Stimulated activated CD8-positive, alpha-beta memory T cell treated with anti-CD3 and anti-CD28 coated beads, Interleukin-15, amount 100 ng/mL, for 48 hours (primary cell): ENCODE measurements at places on chromosomes 7 and 10.

- DNase-seq = no peak
These were observed 162.6 kb downstream of the MTERF1 start for GRCh38 chr7:91717681-91718470.

- DNase-seq = no peak
These were observed 10.0 kb upstream of the SERPINE1 start for GRCh38 chr7:101116898-101117297.

DNA sequence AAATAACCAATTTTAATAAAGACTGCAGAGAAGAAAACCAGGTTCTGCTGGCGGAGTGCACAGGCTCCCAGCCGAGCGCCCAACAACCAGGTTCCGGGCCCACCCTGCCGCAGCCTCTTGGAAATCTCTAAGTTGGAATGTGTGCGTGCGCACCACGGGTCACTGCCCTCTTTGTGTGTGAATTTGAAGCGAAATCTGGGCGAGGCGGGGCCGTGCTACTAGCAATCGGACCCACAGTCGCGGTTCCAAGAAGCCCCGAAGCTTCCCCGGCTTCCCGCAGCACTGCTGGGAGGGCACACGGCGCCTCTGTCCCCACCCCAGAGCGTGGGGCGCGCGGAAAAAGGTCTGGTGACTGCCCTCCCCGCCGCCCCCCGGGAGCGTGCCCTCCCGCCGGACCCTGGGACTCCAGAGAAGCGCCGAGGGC lies 666 bp upstream of the MAP3K8 start:
- DNase-seq = no peak

DNA sequence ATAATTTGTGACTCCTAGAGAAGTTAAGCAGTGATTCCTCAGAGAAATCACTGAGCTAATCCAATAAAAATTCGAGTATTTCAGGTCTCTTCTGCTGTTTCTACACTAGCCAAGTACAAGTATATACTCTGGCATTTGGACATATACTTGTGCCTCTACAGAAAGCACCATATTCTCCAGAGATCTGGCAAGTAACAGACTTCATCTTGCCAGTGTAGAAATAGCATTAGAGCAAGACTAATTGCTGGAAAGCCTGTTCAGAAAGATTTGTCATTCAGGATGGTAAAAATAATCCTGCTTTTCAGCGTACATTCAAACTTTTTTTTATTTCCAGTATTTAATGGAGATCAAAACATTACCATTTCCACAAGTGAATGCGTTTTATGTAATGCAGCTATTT lies 410.8 kb upstream of the ETV1 start:
- no peak for DNase-seq

DNA sequence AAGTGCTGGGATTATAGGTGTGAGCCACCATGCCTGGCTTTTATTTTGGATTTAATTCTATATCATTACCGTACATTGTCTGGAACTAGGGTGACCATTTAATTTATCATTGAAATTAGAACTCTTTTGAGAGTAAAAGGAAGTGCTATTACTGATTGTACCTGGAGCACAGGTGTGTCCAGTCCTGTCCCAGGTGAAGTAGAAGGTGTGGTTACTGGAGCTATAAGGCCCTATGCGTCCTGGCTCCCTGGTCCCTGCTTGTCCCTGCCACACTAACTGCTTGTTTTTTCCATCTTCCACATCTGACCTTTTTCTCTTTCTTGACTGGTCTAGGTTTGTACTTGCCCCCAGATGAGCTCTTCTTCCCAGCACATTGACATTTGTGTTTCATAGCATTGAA lies 147.0 kb downstream of the PPP1R9A start:
- DNase-seq = no peak

GRCh38 chr10:25048450-25048849 lies 32.0 kb downstream of the THNSL1 start:
- no peak for DNase-seq

DNA sequence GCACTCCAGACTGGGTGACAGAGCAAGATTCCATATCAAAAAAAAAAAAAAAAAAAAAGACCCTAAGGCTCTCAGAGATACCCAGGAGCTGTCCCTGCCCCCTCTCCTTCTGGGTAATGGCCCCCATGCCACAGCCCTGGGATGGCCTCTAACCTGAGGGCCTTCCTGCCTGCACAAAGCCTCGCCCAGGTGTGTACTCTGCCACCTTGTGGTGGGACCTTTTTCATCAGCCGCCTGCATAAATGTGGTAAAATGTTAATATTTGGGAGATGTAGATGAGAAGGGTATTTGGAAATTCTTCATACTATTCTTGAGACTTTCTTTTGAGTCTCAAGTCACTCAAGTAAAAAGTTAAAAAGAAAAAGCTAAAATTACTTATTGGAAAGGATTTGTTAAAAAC lies 46.3 kb upstream of the RNF216 start:
- no peak for DNase-seq

GRCh38 chr7:5625938-5626337 lies 155.5 kb downstream of the RNF216 start:
- no peak for DNase-seq

DNA sequence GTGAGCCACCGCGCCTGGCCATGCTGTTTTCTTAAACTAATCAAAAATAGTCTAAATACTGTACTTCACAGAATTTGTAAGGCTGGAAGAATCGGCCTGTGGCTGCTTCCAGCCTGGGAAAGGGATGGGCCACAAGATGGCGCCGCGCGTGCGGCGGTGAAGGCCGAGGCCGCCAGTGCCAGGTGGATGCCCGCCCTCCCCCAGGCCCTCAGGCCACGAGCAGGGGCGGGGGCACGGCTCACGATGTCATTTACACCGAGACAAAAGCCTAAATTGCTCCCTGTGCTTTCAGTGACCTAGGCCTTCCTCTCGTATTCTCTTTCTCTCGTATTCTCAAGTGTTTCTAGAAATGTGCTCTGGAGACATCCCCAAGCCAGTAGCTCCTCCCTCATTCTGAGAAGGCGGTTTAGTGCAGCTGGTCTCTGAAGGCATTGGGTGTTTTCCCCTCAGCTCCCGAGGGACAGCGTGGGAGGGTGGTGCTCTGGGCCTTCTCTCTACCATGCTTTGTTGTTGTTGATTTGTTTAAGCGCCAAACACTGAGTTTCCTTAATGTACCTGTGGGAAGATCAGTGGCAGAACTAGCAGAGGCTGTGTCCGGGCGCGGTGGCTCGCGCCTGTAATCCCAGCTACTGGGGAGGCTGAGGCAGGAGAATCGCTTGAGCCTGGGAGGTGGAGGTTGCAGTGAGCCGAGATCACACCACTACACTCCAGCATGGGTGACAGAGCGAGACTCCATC lies 68.4 kb downstream of the CDC123 start:
- peak; percentile 59 for DNase-seq

GRCh38 chr7:134740376-134740775 lies 39.1 kb upstream of the CALD1 start:
- no peak for DNase-seq

DNA sequence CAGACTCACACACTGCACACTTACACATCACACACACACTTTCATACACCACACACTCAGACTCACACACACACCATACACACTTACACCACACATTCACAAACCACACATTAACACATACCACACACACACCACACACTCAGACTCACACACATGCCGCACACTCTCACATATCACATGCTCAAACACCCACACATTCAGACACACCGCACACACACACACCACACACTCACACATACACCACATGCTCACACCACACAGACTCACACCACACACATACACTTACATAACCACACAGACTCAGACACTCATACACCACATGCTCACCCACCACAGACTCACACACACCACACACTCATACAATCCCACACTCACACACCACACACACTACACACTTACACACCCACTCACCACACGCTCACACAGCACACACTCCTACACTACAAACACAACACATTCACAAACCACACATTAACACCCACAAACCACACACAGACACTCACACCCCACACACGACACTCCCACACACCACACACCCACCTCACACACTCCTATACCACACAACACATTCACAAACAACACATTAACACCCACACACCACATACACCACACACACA lies 125.4 kb downstream of the EVX1 start:
- DNase-seq = no peak

DNA sequence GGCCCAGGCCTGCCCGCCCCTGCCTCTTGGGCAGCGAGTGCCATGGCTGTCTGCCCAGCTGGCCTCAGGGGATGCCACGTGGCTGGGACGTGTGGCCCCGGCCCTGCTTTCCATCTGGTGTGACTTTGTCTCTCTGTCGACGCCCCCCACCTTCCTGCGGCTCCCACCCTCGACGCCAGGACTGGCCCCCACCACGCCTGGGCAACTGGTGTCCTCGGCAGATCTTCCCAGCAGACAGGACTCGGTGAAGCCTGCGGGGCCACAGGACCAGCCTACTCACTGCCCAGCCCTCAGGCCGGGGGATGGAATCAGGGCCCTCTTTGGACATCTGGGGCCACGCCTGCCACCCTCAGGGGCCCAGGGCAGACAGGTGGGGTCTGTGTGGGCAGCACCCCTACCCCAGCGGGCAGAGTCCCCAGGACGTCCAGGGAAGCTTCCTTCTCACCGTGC lies 55.1 kb downstream of the UNCX start:
- no peak for DNase-seq

- DNase-seq = no peak
These were observed 81.8 kb downstream of the SPAG6 start for GRCh38 chr10:22427101-22427500.

DNA sequence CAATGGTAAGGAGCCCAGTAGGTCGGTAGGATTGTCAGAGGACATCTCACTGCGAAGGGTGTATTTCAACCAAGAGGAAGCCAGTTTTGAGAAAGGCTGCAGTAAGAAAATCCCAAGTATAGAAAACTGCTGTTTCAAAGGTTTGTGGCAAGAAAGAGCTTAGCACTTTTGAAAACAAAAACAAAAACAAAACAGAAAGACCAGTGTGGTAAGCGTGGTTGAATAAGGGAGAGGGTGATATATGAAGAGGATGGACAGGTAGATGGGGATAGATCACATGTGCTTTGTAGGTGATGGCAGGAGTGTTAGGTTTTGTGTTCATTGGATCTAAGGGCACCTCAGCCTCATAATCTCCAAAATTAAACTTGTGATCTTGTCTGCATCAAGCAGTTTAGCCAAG lies 141.6 kb upstream of the WNT16 start:
- DNase-seq = no peak

DNA sequence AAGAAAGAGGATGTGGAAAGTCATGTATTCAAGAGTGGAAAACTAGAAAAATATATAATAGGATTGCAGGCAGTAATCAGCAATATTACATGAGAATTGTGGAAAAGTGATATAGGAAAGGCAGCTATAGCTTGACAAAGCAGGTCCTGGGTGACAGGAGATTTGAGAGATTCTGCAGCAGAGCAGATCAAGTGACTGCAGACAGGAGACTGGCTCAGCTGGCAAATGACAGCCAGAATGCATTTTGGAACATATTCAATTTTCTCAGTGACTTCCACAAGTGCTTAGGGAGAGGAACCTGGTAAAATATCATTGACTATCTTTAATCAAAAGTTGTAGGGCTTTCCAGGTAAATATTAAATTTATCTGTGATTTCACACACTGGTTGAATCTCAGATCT lies 260.5 kb upstream of the CACNA2D1 start:
- no peak for DNase-seq

DNA sequence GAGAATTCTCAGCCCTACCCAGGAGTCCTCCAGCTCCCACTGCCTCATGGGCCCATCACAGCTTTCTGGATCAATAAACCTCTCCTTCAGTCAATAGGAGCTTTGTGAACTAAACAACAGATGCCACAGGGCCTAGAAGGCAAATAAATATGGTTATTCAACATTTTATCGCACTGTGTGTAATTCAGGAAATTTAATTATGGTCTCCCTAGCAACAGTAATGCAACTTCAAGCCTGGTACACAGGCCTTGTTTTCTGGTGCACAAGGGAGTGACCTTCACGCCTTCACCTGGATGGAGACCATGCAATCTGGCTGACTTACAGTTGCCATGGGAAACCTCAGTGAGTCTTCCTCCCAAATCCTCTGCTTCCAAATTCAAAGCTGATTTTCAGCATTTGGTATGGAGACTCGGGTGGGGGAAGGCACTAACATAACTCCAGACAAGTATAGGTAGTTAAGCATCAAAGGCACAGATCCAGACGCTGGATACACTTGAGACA lies 441.0 kb upstream of the NPVF start:
- DNase-seq = no peak

- DNase-seq = no peak
These were observed 1.0 kb upstream of the CBLL1 start for GRCh38 chr7:107742678-107743566.

DNA sequence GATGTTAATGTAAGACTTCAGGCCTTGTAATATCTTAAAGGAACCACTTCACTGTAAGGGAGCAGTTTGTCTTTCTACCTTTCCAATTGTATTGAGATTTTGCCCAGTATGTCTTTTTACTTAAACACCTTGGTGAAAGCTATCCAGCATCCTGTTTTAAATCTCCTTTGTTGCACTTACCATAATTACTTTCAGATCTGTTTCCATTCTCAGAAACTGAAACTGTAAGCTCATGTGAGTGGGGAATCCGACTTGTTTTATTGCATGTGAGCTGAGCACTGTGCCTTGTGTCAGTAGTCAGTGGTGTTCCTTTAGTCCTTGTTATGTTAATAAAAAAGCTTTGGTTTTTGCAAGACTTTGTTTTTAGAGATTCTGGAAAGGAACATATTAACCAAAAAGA lies 42.2 kb downstream of the BMPR1A start:
- no peak for DNase-seq

- no peak for DNase-seq
These were observed 126.3 kb upstream of the KIF5B start for GRCh38 chr10:32182476-32182875.

DNA sequence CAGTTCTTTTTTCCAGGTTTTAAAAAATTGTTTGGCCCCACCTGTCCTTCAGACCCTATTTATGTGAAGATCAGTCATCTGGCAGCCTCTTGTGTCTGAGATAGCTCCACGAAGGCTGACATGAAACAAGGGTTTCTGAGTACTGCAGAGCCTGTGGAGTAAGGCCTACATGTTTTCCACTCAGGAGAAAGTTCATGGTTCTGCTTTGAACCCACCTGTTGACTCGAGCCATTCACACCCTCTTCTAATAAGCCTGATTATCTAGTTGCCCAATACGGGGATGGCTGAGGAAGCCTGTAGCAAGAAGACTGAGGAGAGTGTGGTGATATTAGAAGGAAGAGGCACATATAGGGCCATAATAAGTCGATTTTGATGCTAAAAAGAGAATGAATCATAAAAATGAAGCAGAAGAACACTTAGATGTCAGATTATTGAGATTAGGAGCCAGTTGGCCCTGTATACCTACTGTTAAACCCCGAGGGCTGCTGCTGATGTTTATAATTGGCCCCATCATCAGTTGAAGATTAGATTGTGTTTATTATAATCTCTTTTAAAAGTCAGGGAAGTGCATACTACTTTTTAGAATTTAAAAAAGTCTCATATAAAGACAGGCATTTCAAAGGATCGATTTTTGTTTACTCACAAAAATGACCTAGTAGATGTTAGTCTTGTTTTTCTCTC lies 109.4 kb downstream of the CDK14 start:
- DNase-seq = no peak

GRCh38 chr10:47344996-47345870 lies 2.9 kb upstream of the RBP3 start:
- no peak for DNase-seq

GRCh38 chr10:128884496-128885072 lies 582.5 kb upstream of the MGMT start:
- no peak for DNase-seq
